ENCODE measurements at places on chromosomes 13 and 19. TPM values are rescaled to one million over a fixed set of nuclear protein-coding genes. Genes with fewer than 3 reads are reported as not detected.

Gene IRGC
- not detected for total RNA-seq

Gene CYP4F8
- total RNA-seq = not detected

Gene SHISA7
- 1.1 TPM for total RNA-seq

Gene C5AR1
- total RNA-seq = 11.6 TPM

GRCh38 chr13:76799696-76800095, 86.5 kb downstream of the KCTD12 start:
- no peaks in the 10 kb centered on the region for H3K36me3 ChIP-seq
- no peaks in the 10 kb centered on the region for H3K4me1 ChIP-seq
- no peak for DNase-seq
- H3K27ac ChIP-seq = no peak overlapping the region
- no peak overlapping the region for H3K4me3 ChIP-seq

DNA sequence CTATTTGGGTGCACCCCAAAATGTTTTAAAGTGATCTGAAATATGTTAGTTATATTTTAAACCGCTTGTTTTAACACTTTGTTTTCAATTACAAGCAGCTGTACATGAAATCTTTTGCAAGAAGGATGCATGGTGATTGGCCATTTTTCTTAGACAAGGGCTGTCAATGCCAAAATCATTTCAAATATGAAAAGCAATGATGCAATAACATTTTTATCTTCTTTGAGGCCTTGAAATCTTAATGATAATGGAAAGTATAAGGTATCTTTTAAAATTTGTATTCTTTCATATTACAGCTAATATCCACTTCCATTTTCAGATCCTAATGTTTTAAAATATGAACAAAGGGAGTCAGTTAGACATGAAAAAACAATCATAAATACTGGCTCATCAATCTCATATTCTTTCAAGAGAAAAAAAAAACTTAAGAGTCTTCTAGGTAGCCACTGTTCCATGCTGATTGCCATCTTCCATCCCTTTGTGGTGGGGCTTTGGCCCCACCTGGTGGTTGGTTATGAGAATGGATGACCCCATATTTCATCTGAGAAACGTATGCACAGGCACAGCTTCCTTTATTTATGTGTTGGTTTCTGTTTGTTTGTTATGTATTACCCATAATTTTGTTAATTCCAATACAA, 330.3 kb upstream of the MIR17HG start:
- H3K27me3 ChIP-seq = no peaks in the 10 kb centered on the region
- no peak overlapping the region for H3K4me3 ChIP-seq
- H3K27ac ChIP-seq = no peak overlapping the region
- no peaks in the 10 kb centered on the region for H3K36me3 ChIP-seq
- DNase-seq = no peak

- no peaks in the 10 kb centered on the region for H3K4me1 ChIP-seq
- DNase-seq = no peak
- H3K27me3 ChIP-seq = no peaks in the 10 kb centered on the region
- no peaks in the 10 kb centered on the region for H3K36me3 ChIP-seq
- no peak overlapping the region for H3K4me3 ChIP-seq
Measured at GRCh38 chr19:56969759-56970178, 129.2 kb upstream of the PEG3 start.

DNA sequence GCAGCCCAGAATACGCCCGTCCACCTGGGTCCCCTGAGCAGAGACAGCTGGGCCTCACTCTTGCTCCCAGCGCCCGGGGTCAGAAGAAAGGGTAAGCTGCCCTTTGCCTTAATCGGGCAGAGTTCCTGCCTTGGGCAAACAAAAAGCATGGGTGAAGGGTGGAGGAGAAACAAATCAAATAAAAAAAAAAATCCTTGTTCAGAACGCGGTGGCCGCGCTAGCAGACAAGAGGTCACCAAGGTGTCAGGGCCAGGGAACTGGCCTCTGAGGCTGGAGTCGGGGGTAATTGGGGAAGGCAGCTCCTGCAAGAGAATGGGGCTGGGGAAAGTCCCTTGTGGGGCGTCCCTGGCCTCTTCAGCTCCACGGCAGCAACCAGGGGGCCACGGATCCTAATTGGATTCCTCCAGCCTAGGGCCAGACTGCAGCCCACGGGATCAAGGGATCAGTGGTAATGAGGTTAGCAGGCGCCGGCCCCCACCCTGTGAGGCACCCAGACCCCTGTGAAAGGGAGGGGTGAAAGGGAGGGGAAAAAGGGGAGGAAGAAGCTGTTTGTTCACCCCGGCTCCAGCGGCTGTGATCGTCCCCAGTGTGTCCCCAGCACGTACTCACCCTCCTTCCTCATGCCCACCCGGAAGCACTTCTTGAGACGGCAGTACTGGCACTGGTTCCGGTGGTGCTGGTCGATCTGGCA, 5.5 kb downstream of the NR2F6 start:
- H3K4me3 ChIP-seq = no peak overlapping the region
- H3K27ac ChIP-seq = no peak overlapping the region
- H3K36me3 ChIP-seq = no peaks in the 10 kb centered on the region

GRCh38 chr13:36356058-36356457, 9.9 kb upstream of the SPART start:
- H3K27ac ChIP-seq = peak overlapping the region; percentile 70
- H3K4me3 ChIP-seq = no peak overlapping the region
- no peaks in the 10 kb centered on the region for H3K27me3 ChIP-seq
- no peak for DNase-seq

- no peaks in the 10 kb centered on the region for H3K27me3 ChIP-seq
- H3K36me3 ChIP-seq = peaks cover 5% of the 10 kb centered on the region
- H3K4me1 ChIP-seq = peaks cover 25% of the 10 kb centered on the region
- H3K4me3 ChIP-seq = no peak overlapping the region
Measured at GRCh38 chr19:7250951-7251350, 43.3 kb downstream of the INSR start.

All from tibial nerve (tissue), 4 donors.